ENCODE measurements at places on chromosomes 11 and 22.
A peak's percentile ranks its signal among the peaks of the same experiment; 100 is the strongest.

GRCh38 chr11:80856066-80856465, 1415.2 kb upstream of the TENM4 start:
- peak; percentile 3 for DNase-seq

DNA sequence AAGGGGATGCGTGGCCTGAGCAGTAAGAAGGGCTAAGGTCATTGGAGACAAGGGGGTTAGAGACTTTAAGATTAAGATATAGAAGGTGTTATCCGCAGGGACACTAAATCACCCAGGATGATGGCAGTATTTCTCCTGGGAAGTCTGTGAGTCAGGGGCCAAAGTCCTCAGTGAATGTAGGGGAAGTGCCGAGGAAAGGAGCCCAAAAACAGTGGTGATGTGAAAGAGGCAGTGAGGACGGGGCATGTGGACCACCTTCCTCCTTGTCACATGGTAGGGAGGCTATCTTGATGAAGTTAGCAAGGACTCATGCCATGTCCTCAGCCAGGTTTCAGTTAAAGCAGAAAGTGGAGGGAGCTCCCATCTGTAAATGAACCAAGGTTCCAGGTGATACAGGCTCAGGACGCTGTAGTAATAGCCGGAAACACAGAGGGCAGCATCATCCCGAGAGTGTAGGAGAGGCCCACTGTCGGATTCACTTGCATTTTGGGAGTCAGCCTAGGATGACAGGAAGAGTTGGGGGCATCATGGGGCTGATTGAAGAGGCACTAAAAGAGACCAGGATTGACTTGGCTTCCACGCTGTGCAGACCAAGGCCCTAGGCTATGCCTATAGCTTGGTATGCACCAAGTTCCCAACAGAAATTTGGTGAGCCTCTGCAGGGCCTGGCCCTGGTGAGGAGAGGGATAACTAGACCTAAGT, 33.5 kb downstream of the WEE1 start:
- no peak for DNase-seq

- DNase-seq = no peak
Measured at GRCh38 chr11:32032478-32032877, 58.4 kb upstream of the RCN1 start.

GRCh38 chr11:117481036-117481435, 153.4 kb downstream of the CEP164 start:
- no peak for DNase-seq

- DNase-seq = no peak
Measured at GRCh38 chr11:46387919-46388618, 3.5 kb downstream of the CHRM4 start.

- no peak for DNase-seq
Measured at GRCh38 chr11:65871811-65872548, 620 bp downstream of the EFEMP2 start.

DNA sequence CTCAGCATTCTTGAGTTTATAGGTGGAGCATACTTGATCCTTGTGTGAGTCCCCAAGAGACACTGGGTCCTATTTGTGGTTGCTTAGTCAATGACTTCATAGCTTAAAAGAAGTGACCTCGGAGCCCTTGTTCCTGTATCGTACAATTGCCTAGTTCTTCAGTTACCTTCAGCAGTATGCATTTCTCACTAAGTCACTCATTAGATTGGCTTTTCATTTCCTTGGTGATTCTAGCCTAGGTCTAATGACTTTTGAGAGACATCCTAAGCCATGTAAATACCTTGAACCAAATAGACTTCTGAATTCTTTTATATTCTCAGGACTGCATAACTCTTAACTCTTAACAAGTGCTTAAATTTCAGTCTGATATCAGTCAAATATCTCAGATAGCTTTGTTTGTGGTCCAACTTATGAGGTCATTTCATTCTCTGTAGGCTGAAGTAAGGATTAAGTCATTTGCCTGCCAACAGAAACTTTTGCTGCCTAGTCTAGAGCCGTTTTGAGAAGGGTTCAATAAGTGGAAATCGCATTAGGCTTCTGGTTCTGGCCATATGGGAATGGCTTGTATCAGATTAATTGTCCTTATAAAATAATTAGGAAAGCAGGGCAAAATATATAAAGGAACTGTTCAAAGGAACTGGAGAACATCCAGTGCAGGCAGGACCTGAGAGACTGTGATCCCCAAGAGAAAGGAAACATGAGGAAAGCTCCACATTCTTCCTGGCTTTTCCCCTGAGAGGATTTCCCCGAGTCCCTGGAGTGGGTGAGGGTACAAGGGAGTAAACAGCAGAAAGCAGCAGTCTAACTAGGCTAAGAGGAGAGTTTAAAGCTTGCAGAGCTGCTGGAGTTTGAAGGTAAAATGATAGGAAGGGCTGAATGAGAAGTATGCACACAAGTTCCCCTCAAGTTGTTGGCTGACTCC, 39.9 kb downstream of the TRAF6 start:
- DNase-seq = no peak

GRCh38 chr11:7495882-7496551, 10.7 kb downstream of the OLFML1 start:
- no peak for DNase-seq

- no peak for DNase-seq
Measured at GRCh38 chr11:74030723-74031676, 22.1 kb upstream of the UCP3 start.

DNA sequence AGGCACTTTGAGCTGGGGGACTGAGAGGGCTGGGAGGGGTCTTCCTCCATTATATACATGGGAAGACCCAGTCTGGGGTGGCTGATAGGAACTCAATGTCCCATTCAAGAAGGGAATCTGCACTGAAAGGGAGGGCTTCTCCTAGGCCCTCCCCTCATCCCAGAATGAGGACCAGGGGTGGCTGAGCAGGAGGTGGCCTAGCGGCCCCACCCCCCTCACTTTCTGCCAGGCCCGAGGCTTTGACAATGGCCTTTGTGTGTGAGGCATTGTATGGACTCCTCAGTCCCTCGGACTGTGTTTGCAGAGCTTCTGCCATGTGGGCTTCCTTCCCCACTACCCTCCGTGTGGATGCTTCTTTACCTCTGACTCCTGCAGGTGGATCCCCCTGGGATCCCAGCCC, 65.7 kb downstream of the NECTIN1 start:
- no peak for DNase-seq

DNA sequence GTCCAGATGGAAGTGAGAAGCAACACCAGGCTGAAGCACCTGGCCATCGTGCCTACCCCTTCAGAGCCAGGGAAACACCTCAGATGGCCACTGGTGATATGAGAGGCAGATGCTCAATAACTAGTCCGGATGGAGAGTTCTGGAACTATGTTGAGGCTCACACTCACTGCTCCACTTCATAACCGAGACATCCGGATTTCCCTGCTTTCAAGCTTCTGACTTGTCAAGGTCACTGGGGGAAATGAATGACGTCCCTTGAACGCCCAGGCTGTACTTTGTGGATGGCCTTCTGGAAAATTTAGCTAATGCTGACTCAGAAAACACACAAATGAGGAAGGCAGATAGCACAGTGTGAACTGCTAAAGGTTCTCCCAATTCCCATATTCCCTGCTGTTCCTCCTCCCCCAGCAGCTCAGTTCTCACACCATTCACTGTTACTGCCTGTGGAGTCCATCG, at the start of gene LYVE1:
Gene LYVE1, minus strand, starts transcription at position 180 of the 456 bp plus-strand sequence. Its CDS starts 133 bp downstream, at position 47.
- no peak for DNase-seq

DNA sequence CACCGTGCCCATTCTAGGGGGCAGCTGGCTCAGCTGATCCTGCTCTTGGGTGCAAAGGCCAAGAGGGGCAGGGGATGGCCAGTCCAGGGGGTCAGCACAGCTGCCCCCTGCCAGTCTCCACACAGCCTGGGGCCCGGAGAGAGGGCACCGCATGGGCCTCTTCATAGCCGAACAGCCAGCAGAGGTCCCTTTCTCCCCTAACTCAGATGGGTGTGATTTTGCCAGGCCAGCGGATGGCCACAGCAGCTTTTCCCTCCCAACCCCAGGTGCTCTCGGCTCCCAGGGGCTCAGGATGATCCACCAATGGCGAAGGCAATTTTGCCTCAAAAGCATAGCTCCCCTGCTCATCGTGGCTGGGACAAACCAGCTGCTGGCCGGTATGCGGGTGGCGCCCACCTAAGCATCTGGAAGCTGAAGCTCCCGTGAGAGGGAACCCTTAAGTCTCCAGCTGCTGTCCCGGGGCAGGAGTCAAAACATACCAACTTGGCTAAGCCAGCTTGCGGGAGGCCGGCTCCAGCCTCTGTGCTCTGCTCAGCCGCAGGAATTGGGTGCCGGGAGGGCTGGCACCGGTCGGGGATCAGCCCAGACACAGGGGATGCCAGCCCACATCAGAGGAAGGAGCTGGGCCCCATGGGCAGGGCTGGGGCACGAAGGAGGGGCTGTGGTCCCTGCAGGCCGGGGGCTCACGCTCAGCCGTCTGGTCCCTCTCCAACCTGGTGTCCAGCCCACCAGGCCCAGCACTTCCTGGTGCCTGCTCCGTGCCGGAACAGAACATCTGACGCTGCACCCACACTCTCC, 30.5 kb upstream of the GNB1L start:
- DNase-seq = no peak

GRCh38 chr11:110856996-110857812, 145.0 kb upstream of the ARHGAP20 start:
- no peak for DNase-seq

DNA sequence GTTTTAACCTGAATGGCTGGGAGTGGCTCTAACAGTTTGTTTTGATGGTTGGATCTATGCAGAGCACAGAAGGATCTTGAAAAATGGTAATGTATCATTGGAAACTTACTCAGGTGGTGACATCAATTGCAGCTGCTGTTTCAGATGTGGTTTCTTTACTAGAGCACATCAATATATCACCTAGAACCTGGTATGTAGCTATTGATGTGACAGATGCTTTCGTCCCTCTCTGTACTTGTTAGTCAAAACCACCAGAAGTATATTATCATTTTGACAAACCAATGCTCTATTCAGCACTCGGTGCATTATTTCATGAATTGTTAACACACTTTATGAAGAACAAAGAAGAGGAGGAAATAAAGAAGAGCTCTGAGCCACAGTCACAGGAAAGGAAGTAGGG, 26.6 kb upstream of the SCN3B start:
- no peak for DNase-seq

DNA sequence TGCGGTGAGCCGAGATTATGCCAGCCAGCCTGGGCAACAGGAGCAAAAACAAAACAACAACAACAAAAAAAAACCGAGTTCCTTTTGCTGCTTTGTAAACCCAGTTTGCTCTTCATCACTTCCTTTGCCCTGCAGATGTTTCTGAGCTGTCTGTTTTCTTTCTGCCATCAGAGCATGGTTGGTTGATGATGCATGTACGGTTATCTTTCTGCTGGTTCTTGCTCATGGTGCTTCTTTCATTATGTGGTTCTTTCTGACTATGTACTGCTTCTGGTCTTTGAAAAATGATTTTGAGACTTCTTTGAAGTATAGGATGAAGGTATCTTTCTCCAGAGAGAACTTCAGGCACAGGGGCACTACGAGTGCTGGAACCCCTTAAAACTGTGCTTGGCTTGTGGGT, 13.2 kb downstream of the TANGO2 start:
- DNase-seq = no peak

DNA sequence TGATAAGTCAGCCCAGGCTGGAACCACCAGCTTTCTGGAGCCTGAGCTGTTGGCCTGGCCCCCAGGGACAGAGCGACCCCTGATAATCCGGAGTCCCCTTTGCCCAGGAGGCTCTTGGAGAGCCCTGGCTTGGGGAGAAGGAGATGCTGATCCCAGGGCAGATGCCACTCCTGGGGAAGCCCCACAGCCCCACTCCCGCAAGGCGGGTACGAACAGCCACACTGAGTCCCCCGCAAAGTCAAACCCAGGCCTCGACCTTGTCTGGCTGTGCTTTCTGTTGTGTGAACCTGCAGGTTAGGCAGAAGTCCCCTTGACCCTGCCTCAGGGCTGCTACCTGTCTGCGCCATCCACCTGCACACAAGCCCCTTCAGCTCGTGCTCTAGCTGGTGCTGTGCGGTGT, 108.0 kb downstream of the KCNQ1OT1 start:
- no peak for DNase-seq

DNA sequence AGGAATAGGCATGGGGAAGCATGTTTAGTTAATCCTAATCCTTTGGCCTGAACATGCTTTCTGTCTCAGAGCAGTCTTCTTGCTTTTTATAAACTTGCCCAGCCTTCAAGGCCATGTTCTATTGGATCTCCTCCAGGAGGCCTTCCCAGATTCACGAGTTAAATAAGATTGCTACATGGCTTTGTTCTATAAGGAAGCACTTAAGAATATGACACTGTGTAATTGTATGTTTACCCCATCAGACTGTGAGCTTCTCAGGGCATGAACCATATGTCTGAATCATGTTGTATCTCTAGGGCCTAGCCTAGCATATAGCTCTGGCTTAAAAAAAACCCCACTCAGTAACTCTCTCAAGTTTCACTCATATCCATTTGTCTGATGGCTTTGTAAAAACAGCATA, 26.4 kb upstream of the UCP3 start:
- DNase-seq = no peak

DNA sequence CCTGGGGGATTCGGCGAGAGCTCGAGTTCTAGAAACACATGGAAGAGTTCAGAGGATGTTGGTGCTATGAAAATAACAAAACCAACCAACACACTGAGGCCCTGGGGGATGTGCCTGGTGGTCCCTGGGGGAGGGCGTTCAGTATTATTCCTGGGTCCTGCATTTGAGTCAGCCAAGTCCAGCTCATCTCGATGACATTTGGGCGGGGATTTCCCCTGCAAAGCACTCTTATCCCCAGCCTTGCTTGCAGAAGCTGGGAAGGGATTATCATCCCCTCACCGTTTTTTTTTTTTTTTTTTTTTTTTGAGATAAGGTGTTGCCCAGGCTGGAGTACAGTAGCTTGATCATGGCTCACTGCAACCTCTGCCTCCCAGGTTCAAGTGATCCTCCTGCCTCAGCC, 2.1 kb upstream of the SMIM38 start:
- DNase-seq = no peak

GRCh38 chr11:41997844-41998401, 538.5 kb upstream of the LRRC4C start:
- DNase-seq = no peak

DNA sequence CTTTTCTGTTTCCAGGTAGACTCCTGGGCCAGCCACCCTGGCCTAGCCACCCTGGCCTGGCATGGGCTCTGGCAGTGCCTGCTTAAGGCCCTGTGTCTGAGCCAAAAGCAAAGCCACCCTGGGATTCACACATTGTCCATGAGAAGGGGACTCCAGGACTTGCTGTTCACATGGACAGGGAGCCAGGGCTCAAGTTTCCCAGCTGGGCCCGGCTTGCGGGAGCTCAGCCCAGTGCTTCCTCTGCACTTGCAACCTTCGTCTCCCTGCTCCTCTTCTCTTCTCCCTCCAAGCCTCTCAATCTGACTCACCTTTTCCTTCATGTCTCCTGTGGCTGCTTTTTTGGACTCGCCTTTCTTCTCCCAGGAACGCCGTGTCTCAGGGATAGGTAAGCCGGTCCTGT, 130.3 kb downstream of the MICAL2 start:
- no peak for DNase-seq

DNA sequence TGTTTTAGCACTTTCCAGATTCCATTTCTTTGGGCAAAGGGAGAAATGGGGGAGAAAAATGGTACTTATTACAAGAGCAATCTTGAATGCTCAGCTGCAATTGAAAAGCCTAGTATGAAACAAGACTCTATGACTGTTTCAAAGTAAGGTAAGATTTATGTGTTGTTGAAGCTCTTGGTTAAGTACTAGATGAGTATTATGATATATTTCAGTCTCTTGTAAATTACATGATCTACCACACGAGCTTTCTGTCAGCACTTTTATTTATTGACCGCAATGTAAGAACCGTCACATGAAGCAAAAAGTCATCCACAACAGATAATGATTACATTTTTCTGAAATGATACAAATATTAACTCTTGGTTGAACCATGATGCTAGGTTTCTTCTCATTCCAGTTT, 906.7 kb upstream of the CHORDC1 start:
- DNase-seq = no peak

GRCh38 chr11:2991452-2992233, 486 bp downstream of the NAP1L4 start:
- DNase-seq = peak; percentile 53

All from RKO (cell line).